ENCODE measurements at places on chromosomes 7 and 10. TPM values are rescaled to one million over a fixed set of nuclear protein-coding genes. Genes with fewer than 3 reads are reported as not detected.

The SLC39A12 gene
- not detected for total RNA-seq

The SLC18A3 gene
- total RNA-seq = not detected

The FXYD4 gene
- not detected for total RNA-seq

The GNAT3 gene
- total RNA-seq = not detected

The RASA4B gene
- 7.6 TPM for total RNA-seq

GRCh38 chr7:8141070-8141469 is 120.9 kb downstream of the ICA1 start:
- no peak for DNase-seq

DNA sequence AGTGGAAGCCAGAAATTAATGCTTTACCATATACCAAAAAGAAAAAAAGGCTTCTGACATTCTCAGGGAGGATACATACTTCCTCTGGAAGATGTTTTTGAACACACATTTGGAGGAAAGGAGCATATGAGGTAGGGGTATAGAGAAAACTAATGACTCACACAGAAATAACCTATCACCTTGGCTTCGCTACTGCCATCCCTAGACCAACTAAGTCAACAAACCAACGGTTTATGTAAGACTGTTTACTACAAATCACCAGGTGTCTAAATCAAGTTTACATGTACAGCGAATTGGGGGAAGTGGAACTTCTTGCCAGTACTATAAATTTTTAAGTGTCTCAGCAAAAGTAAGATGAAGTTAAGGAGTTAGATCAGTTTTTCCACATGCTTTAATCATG is 96.9 kb downstream of the NT5C2 start:
- no peak for DNase-seq

- no peak for DNase-seq
These were observed 37.2 kb downstream of the EXOC4 start for GRCh38 chr7:133290041-133290440.

DNA sequence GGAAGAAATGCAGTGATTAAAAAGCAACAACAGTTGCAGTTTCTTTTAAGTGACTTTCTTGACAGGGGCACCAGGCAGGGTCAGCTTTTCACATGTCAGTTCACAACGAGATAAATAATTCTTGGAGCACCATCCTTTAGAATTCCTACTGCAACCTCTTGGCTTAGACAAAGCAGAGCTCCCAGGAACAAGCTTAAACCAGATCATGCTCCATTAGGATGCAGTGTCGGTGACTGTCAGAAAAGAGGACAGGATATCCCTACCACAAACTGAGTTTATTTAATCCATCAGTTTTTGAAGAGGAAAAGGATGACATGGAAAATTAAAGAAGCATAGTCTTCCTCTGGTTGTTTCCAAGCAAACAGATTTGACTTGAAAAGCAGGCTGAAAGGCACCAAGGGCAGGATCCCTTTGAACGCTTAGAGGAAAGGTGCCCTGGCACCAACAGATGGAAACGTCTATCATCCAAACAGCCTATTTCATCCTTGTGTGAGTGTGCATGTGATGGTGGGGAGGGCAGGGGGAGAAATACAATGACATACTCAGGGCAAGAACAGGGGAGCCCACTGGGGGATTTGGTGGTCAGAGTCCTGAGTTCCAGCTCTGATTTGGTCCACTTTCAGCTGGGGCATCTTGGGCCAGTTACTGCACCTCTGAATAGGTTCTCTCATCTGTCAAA is 332.1 kb upstream of the AOAH start:
- no peak for DNase-seq

- peak; percentile 18 for DNase-seq
These were observed 101.6 kb downstream of the HECTD2 start for GRCh38 chr10:91511549-91512330.

GRCh38 chr7:34776748-34777358 is 118.8 kb downstream of the NPSR1 start:
- DNase-seq = no peak

DNA sequence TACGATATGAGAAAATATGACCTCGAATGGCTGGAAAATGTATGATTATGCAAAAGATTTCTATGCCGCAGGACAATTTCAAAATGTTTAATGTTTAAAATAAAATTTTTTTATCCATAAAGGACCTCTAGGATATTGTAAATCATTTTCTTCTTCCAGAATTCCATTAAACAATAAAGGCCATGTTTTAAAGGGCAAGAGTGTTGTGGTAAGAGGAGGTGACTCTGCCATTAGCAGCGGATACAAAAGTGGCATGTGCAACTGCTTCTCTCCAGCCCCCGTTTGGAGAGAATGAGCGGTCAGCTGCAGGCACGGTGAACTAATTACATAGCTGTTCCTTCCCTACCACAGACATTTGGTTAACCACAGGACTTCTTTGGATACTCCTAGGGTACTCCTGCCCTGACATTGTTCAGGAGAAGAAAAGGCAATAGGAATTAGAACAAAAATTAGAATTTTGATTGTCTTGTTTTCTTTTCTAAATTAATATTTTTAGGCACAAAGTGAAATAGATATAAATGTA is 63.8 kb downstream of the HBP1 start:
- peak; percentile 25 for DNase-seq

DNA sequence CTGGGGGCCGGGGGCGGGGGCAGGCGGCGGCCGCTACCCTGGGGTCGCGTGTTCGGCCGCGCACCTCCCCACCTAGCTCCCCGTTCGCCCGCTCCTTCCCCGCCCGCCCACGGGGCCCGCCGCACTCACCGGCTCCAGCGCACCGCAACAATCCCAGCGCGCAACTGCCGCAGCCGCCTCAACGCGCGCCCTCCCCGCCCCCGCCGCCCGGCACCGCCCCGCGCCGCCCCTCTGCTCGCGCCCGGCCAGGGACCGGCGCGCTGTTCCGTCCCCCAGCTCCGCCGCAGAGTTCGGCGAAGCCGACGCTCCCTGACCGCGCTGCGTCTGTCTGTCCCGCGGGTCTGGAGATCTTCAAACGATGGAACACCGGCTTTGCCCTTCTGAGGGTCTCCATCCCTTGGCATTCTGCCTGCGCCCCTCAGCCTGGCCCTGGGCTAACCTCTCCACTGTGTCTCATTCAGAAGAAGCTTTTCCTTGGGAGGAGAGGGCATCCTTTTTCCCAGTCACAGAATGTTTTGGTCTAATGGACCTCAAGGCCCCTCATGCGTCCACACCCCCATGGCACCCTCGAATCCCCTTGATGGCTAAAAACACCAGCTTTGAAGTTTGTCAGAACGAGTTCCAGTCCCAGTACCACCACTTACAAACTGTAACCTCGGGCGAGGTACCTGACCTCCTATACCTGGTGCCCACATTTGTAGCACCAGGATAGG is at the start of gene NT5C2:
TSS of gene NT5C2 (minus strand) at position 166 of the 713 bp plus-strand sequence. CDS start 18,314 bp downstream, outside the sequence.
- DNase-seq = no peak

- DNase-seq = no peak
These were observed 97.1 kb downstream of the AGMO start for GRCh38 chr7:15464667-15465121.

DNA sequence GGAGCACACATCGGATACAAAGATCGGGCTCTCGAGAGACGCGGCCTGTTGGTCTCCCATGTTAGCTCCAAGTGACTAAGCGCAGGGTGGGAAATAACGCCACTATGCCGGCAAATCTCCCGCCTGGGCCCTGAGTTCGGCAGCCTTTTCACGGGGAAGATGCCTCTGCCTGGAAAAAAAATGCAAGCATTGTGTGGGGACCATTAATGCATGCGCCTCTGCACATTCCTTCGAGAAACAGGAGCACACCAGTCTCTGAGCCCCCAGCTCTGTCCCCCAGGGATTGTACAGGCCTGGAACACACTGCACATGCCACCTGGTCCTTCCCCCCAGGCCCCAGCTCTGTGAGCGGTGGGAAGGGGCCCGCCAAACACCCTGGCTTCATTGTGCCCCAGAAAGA is 44.1 kb downstream of the FBXW4 start:
- DNase-seq = no peak

DNA sequence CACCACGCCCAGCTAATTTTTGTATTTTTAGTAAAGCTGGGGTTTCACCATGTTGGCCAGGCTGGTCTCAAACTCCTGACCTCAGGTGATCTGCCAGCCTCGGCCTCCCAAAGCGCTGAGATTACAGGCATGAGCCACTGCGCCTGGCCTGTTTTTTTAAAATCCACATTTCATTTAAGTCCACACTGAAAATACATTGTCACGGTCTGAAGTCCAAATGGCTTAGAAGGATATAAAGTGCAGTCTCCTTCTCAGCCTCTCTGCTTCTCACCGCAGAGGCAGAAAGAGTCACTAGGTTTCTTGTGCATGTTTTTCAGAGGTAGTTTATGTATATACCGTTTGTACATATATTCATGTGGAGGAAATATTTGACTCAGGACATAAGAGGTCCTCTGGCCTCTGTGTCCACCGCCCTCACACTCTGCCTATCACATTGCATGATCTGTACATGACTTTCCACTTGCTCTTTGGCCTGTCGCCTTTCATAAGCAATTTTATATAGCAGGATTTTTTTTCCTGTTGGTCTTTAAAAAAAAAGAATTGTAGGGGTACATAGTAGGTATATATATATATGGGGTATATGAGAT is 42.9 kb downstream of the BLNK start:
- no peak for DNase-seq

DNA sequence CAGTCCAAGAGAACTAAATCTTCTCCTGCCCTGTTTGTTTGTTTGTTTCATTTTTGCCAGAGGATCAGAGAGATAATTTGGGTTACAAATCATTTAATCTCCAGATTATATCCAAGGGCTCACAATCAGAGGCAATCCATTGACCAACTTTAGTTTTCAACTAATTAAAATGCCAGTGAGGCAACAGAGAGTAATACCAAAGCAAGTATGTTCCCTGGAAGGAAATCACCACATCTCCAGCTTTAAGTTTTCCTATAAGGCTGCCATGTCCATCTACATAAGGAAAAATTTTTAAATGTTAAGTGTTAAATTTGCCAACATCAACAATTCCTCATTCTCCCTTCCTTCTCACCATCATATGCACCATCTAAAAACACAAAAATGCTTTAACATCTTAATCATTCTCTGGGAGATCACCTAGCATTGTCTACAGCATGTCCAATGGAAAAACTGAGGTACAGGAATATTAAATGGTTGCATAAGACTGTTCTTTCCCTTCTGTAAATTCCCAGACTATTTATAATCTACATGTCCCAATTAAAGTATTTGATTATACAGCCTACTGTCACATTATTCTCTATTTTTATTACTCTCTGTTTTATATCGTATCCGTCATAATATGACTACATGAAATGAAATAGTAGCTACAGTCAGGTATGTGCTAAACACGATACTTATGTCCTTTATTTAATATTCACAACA is 14.1 kb downstream of the USP54 start:
- no peak for DNase-seq

DNA sequence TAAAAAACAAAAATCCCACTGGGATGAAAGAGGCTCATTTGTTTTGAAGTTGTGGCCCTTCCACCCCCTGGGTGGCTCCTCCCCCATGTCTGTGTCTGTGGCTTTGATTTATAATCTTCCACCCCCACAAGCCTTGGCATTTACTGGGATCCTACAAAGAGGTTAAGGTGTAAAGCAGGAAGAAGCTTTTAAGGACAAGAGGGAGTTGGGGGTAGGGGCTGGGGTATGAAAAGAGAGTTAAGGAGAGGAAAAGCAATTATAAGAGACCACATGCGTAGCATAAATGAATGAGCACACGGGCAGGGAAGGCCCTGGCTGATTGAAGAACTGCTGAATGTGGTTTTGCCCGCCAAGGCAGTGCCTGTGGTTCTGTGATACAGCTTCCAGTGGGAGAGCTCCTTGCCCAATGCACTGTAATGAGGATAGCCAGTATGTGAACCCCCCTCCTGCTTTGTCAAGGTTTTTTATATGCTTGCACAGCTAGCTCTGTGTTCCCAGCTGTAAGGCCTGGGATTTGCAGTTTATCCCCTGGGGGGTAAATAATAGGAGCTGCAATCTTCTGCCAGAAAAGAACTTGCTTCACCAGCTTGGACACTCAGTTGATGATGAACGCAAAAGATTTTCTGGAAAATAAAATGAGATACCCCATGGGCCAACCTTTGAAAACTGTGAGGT is 34.7 kb upstream of the KMT2E start:
- DNase-seq = no peak

DNA sequence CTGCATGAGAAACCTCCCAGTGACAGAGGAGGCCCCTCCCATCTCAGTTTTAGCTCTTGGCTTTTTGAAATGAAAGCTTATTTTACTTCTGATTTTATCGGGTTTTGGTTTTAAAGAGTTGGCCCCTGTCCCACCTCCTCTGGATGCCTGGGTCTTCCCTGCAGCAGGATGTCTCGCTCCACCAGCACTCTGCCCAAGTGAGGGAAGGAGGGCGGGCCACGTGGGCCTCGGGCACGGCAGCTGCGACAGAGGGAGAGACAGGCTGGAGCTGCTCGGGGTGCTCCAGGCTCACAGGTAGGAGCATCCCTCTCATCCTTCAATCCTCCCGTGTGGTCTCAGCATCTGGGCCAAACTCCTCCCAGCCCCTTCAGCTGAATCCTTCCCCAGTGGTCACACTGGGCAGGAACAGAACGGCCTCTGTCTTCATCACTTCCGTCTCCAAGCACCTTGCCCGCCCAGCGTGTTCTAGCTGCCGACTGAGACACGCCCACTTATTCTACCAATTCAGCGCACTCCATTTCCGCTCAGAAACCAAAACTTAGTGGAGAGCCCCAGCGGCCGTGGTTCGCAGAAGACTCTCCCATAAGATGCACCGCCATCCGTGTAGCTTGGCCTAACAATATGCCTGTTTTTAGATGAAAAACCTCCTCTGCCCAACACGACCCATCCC is 222.9 kb downstream of the GLRX3 start:
- no peak for DNase-seq

GRCh38 chr10:62037890-62038608 is 136.6 kb downstream of the ARID5B start:
- no peak for DNase-seq

DNA sequence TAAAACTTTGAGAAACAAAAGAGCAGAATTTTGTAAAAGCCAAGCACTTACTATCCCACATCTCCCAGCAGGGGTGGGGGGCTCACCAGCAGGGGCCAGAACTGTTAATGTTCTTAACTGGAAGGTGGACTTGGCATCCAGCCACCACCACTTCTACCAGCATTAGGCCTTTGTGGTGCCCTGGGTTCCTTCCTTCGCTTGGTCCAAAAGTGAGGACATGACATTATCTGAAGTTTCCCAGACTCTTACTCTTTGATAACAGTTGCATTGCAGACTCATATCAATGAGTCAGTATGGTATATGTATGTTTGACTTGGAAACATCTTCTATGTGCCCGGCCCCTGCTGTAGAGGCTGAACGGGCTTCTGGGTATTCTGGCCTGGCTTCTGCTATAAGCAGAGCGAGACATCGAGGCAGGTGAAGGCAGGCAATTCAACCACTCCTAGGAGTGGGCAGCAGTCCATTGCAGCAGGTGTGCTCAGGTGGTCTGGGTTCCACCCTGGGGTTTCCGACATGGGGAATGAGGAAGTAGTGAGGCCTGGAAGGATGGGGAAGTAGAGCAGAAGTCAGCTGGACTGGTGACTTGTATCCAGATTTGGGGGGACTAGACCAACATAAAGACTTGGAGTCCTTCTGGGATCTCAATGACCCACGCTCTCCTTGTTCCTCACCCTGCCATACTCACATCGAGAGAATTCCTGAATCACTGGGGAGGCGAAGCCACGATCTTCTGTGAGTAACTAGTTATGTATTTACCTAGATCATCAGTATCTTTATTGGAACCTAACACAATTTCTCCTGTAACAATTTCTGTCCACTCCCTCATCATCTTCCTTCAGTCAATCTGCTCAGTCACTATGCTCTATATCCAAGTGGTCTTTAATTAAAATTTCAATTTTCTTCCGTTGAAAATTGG is 4.1 kb downstream of the ZNF777 start:
- no peak for DNase-seq

GRCh38 chr10:103265717-103266329 is 11.1 kb upstream of the INA start:
- DNase-seq = peak; percentile 39

All from kidney epithelial cell (primary cell).